AG04449 (cell line): ENCODE measurements at places on chromosomes 6 and 20.
A peak's percentile ranks its signal among the peaks of the same experiment; 100 is the strongest.

- no peak for DNase-seq
Observed at GRCh38 chr20:37522260-37523011, 1.4 kb downstream of the NNAT start.

- DNase-seq: no peak
Observed at GRCh38 chr6:120764312-120764711, 570.0 kb downstream of the TBC1D32 start.

DNA sequence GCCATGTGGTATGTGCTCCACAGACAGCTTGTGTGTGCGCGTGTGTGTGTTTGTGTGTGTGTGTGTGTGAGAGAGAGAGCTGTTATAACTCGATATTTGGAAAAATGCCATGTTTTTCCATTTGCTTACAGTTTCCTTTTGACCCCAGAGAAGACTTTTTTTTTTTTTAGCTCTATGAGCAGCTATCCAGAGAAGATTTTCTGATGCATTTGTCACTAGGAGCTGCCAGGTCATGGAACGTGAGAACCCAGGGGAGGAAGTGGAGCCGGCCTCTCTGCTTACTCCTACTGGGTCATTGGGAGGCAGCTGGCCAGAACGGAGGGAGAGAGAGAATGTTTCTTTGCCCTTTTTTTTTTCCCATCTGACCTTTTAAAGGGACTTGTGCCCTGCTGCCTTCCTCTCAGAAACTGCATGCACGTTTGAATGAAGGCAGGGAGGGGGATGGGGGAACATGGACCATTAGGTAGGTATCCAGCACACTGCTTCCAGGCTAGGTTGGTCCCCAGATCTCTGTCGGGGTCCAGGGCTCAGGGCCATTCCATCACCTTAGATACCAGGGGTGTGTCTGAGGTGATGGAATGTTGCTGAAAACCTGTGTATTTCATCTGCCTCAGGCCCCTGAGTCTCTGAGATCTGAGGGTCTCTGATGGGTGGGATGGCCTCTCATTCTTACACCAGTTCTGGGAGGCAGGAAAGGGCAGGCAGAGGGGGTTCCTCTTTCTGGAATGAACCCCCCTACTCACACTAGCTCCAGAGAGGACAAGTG, 11.2 kb upstream of the MRPS18A start:
- no peak for DNase-seq

DNA sequence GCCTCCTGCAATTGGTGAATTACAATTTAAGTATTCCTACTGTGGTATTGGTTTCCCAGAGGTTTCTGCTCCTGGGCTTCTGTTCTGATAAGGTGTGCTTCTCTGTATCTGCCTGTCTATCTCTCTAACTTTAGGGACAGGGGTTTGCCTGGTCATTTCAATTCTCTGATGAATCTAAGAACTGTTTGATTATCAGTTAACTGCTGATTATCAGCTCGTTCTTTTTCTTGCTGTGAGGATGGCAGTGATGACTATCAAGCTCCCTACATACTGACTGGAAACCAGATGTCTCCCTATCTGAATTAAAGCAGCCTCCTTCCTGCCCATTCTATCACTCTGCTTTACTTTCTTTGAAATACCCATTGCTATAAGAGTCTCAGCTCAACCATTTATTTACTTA, 120.5 kb downstream of the INSM1 start:
- no peak for DNase-seq

GRCh38 chr6:120604510-120604909, 729.8 kb downstream of the TBC1D32 start:
- no peak for DNase-seq

DNA sequence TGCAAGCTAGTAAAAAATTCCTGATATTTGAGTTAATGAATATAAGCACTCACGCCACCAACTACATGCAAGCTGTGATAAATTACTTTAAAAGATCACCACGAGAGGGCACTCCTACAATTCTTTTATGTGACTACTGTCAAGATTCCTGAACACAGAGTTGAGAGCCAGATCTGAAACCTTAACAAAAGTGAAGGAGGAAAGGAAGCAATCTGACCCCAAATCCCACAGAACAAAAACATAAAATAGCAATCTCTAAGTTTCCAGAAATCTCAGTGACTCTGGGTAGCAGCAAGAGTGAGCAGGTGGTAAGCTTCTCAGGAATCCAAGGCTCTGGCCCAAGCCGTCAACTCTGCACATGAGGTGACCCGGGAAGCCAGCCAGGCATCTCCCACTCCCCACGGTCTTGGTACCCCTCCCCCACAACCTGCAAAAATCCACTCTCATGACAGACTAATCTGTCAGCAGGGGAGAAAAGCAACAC, 55.1 kb downstream of the STAU1 start:
- DNase-seq: peak; percentile 12

- DNase-seq: no peak
Observed at GRCh38 chr6:52376763-52377162, 14.8 kb downstream of the PAQR8 start.

GRCh38 chr6:53151676-53152075, 3.0 kb upstream of the GCM1 start:
- DNase-seq: no peak
